Activated CD4-positive, alpha-beta T cell treated with anti-CD3 and anti-CD28 coated beads, Interleukin-2, amount 50 U/mL, for 24 hours (primary cell): ENCODE measurements at places on chromosomes 2 and 18.

- no peak for DNase-seq
Observed at GRCh38 chr2:179655627-179656026, 205.8 kb downstream of the ZNF385B start.

- DNase-seq: no peak
Observed at GRCh38 chr2:237623428-237624403, 3.7 kb upstream of the LRRFIP1 start.

- DNase-seq: no peak
Observed at GRCh38 chr2:107005853-107006252, 119.9 kb upstream of the ST6GAL2 start.

DNA sequence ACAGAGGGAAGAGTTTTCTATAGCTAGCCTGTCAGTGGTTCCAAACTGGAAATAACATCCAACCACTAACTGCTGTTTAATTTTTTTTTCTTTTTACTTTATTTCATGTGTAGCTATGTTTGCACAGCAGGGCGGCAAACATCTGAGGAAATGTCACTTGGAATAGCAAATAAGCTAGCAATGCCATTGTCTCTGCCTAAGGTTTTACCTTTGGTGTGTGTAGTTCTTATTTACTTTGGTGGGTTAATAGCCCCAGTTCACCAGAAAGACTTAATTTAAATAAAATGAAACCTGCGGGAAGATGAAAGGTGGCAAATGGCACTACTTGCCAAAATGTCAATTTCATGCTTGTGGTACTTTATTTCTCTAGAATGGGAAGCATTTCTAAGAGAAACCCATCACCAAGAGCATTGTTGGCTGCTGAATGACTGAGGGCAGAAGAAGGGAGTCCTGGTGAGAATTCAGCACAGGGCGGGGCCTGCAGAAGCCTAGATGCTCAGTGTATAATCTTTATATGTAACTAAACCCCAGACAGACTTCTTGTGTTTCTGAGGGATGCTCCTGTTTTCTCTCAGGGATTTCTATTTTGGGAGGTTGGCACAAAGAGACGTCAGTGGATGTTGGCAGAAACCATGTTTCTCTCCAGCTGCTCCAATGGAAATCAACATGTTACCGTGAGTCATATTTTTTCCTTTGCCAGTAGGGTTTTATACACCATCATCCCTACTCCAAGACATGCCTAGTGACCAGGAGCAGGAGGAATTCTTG is 300.4 kb upstream of the NT5C1B start:
- DNase-seq: no peak

- DNase-seq: no peak
Observed at GRCh38 chr2:221836095-221836494, 264.0 kb upstream of the EPHA4 start.

- no peak for DNase-seq
Observed at GRCh38 chr2:37885329-37885993, 39.6 kb upstream of the RMDN2 start.

DNA sequence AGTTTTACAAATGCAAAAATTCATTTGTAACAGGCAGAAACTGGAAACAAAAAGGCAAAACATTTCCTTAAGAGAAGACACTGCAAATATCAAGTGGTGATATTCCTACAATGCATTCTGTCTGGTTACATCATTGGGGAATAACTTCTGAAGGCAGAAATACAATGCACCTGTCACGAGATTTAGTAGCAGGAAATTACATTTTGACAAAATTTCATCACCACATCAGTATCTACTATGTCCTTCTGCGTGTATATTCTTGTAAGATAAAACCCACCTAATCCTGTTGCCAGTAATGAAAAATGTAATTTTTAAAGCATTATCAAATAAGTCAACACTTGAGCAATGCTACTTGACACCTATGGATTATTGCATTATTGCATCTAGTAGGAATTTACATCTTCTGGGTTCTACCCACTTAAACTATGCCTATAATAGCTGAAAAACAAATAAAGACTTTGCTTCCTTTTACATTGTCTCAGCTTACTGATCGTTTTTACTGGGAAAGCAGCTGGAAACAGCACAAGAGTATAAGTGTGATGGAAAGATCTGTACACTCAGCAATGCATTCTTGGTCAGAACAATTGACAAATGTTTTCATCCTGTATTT is 59.5 kb downstream of the IRS1 start:
- no peak for DNase-seq

DNA sequence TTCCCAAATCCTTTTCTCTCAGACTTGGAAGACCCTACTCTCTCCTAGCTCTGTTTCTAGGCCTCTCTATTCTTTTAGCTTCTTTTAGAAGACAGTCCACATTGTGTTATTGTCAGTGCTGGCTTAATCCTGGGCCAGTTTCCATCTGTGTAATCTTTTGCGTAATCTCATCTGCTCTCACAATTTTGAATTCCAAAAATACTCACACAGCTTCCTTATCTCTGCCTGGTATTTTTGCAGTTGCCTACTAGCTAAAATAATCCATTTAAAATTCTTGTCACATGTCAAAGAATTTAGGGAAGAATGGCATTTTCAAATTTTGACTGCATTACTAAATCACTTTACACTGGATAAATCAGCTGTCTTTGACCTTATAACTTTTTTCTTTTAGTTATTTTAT is 200.6 kb upstream of the MEX3C start:
- DNase-seq: no peak

- no peak for DNase-seq
Observed at GRCh38 chr2:18987592-18988073, 370.8 kb downstream of the OSR1 start.

DNA sequence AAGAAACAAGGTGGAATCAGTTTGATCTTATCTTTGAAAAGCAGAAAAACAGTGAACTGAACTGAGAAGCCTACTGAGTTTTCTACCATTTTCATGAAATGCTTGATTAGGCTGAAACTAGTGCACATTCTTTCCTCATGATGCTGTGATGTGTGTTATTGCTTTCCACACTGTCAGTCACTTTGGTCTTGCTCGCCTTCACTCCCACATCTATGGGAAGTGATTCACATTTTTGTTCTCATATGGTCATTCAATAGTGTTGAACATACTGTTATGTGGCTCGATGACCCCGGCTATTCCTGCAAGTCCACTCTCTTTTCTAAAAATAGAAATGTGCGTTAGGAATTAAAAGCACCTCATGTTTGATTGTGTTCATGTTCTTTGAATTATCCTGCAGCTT is 129.7 kb downstream of the TGIF1 start:
- no peak for DNase-seq

DNA sequence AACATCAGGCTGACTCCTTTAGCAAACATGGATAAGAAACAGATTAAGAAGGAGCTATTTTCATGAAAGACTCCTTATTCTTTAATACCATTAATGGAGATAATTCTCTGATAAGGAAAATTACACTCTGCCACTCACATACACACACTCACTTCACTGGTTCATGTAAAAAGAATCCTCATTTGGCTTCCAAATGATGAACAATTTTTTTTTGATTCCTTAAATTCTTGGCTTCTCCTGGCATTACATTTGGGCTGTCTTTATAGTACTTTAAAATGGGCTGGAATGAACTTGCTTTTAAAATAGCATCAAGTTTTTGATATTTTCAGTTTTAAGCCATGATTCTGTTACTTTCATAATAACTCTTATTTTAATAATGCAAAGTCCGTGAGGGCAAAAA is 328.6 kb downstream of the SLC8A1 start:
- DNase-seq: no peak

- no peak for DNase-seq
Observed at GRCh38 chr2:200377355-200378336, 71.2 kb downstream of the SPATS2L start.

DNA sequence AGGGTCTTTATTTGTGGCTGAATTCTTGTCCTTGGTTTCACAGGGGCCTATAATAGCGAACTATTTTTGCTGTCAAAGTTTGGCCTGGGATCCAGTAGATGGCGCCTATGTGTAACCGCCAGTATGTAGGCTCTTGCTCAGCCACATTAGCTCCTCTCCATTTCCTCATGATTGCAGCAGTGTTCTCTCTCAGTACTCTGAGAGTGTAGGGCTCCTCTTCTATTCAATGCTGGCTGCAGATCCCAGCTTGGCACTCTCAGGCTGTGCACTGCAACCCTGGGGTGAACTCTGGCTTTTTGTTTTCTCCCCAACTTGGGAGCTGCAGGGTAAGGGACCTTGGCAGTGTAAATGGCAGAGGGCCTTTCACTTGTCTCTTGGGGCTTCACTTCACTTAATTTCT is 344.6 kb upstream of the CHAC2 start:
- DNase-seq: no peak

GRCh38 chr2:231685349-231686191 is 22.8 kb upstream of the PTMA start:
- no peak for DNase-seq

GRCh38 chr2:39606585-39606984 is 59.1 kb upstream of the TMEM178A start:
- DNase-seq: no peak

GRCh38 chr2:62118160-62118559 is 77.8 kb upstream of the B3GNT2 start:
- DNase-seq: no peak

- DNase-seq: no peak
Observed at GRCh38 chr2:42906557-42907411, 114.4 kb upstream of the HAAO start.

DNA sequence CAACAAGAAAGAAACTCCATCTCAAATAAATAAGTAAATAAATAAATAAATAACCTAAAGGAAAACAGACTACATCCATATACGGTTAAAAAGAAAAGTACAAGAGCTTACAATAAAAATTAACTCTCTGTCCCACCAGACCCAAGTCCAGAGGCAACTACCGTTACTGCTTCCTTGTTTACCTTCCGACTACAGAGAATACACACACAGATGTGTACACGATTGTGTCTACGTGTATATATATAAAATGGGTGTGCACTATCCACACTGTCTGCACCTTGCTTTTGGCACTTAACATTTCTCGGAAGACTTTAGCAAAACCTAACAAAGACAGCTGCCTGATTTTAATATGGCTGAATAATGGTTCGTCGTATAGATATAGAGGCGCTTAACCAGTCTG is 69.9 kb downstream of the ACTR2 start:
- DNase-seq: no peak

DNA sequence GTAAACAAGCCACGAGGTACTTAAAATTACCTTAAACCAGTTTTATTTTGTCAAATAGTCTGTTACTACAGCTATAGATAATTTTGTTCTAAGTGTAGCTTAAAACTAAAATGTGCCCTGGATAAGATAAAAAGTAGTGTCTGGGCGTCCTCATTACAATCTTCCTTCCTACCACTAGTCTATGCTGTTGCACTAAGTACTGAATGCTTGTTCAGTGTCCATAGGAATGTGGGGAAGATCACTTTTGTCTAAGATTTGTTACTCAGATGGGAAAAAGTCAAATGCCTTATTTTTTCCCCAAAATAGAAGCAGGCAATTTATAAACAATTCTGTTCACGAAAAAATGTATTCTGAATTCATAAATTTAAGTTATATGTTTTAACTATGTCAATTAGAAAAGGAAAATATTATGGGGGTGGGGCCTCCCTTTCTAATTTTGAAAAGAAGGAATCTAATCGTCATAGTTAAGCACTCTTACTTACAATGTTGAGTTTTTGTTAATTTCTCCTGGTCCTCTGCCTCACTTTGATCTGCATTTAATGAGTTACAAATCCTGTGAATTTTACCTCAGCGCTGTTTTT is 140.4 kb upstream of the VRK2 start:
- no peak for DNase-seq

GRCh38 chr18:59051470-59052165 is 88.1 kb upstream of the SEC11C start:
- no peak for DNase-seq

DNA sequence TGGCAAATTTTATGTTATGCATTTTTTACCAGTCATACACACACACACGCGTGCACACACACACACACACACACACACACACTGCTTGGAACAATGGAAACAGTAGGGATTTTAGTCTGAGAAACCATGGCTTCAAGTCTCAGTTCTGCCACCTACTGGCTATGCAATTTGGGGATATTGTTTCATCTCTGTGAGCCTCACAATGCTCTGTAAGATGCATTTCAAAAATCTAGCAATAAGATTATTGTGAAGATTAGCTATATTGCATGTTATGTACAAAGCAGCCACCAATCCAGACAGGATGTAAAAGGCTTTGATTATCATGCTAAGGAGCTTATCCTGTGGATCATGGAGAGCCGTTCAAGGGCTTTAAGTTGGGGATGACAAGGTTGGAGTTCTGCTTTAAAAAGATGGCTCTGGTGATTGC is 401.4 kb downstream of the NBAS start:
- DNase-seq: no peak

DNA sequence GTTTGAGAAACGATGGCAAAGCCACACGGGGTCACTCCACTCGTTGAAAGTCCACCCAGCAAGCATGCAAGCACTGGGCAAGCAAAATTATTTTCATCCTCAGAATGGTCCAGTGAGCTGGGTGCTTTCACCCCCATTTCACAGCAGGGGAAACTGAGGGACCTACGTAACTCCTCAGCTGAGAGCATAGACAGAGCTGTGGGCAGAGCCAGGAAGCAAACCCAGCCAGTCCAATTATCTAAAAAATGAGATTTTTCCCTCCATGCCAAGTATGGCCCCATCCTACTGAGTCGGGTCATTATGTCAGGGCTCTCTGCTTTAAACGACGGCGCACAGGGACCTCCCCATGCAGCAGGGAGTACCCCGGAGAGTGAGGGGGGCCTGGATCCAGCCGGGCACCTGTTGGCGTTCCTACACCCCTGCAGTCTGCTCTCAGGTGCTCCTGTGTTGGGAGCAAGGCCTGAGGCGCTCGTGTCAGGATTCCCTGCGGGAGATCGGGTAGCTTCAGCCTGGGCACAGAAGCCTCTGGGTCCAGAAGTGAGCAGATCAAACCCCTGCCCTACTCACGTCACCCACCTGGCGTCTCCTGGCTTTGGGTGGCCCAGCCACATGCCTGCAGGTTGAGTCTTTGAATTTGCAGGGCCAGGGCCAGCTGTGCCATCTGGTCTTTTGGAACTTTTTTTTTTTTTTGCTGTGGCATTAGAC is 17.3 kb downstream of the TWIST2 start:
- no peak for DNase-seq

- no peak for DNase-seq
Observed at GRCh38 chr2:96146881-96147592, 1.8 kb upstream of the DUSP2 start.

DNA sequence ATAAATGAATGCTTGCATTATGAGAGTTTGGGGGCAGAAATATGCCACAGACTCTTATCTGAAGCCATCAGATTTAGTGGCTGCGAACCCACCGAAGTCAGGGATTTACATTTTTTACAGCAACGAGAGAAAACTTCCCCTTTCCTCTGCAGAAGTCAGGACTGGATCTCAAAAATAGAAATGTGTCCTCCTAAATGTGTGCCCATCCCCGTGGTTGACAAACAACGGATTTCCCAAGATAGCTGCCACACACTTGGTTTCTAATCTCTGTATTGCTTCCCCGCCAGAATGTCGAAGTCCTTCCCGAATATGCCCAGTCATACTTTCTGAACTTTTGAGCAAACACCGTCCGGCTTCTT is 879 bp upstream of the ADAM23 start:
- no peak for DNase-seq

- no peak for DNase-seq
Observed at GRCh38 chr2:237202288-237203030, 116.8 kb downstream of the COPS8 start.

GRCh38 chr2:174259981-174260380 is 11.6 kb upstream of the OLA1 start:
- no peak for DNase-seq

GRCh38 chr2:238244151-238244550 is 4.3 kb upstream of the HES6 start:
- no peak for DNase-seq
